Myometrial cell (primary cell): ENCODE measurements at places on chromosomes 5 and 9. TPM values are rescaled to one million over a fixed set of nuclear protein-coding genes. Genes with fewer than 3 reads are reported as not detected.

The AGXT2 gene
- total RNA-seq: not detected in 2 replicates

The FAXDC2 gene
- 8.5 and 19.9 TPM in 2 replicates for total RNA-seq

The PCSK5 gene
- total RNA-seq: 0.29 and 1.2 TPM in 2 replicates

The HTR1A gene
- not detected in 2 replicates for total RNA-seq
